ENCODE measurements at places on chromosomes 11 and 22.
A peak's percentile ranks its signal among the peaks of the same experiment; 100 is the strongest.

DNA sequence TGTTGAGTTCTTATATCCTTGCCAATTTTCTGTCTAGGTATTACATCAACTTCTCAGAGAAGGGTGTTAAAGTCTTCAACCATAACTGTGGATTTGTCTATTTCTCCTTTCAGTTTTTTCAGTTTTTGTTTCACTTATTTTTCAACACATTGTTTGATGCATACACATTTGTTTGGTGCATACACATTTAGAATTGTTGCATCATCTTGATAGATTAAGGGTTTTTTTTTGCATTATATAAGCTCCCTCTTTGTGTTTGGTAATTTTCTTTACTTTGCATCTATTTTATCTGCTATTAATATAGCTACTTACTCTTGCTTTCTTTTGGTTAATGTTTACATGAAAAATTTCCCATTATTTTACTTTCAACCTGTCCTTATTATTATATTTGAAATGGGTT, 20.8 kb upstream of the TRAF6 start:
- no peak for DNase-seq

DNA sequence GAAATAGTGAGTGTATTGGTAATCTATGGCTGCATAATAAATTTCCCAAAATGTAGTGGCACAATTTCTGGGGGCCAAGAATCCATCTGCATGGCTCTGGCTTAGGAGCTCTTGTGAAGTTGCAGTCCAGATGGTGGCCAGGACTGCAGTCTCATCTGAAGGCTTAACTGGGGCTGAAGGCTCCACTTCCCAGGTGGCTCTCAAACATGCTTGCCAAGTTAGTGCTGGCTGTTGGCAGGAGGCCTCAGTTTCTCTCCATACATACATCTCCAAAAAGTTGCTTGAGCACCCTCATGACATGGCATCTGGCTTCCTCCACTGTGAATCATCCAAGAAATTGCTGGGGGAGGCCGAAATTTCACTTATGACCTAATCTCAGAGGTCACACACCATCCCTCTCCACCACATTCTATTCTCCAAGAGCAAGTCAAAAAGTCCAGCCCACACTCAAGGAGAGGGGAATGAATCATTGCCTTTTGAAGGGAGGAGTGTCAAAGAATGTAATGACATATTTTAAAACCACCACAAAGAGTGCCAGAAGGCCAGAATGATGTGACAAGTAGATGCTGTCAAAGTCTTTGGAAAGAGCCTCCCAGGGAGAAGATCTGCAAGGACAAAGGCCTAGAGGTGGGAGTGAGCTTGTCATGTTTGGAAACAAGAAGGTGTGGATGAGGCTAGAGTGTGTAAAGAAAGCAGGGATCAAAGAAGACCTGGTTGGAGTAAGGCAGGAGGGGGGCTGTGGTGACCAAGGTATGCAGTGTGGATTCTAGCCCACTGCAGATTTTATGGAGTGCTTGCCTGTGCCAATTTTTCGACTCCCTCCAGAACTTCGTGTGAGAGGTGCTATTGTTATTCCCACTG, 566.2 kb downstream of the MIAT start:
- no peak for DNase-seq

DNA sequence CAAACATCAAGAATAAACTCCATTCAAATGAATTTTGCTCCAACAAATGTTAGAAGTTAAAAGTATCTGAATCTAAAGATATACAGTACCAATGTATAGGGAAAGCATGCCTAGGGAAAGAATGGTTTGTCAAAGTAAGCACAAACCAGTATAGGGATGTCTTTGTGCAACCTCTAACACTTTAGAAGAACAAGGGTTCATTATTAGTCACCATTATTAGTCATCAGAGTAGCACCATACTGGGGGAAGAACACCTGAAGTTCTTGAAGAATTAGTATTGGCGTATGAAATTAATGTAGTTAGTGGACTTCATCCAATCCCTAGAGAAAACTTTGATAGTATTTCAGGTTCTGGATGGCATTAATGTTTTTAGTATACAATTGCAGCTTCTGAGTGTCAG, 943.7 kb downstream of the METTL15 start:
- no peak for DNase-seq

GRCh38 chr11:57414612-57415212, 12.2 kb downstream of the SLC43A3 start:
- no peak for DNase-seq

- no peak for DNase-seq
Observed at GRCh38 chr11:30471244-30471643, 114.9 kb downstream of the MPPED2 start.

DNA sequence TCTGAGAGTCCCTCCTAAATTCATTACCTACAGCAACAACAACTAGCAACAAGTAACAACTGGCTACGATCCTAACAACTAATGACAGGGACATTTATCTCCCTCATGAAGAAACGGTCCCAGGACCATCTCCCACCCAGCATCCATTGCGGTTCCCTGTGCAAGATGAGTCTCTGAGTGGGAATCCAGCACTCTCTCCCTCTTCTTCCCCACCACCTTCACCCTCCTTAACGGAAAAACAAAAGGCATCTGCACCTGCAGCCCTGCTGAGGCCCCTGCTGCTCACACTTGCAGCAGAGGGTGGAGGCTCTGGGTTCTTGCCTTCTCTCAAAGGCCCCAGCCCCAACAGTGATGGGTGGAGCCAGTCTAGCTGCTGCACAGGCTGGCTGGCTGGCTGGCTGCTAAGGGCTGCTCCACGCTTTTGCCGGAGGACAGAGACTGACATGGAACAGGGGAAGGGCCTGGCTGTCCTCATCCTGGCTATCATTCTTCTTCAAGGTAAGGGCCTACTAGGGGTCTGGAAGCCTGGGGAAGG, at the start of gene CD3G:
CD3G (plus strand) TSS at position 364 of the 535 bp plus-strand sequence; CDS start at position 444, 80 bp downstream.
- no peak for DNase-seq

- DNase-seq, result peak; percentile 48
Observed at GRCh38 chr11:126416542-126417090, 61.1 kb downstream of the ST3GAL4 start.

GRCh38 chr11:33490842-33491370, 209.7 kb downstream of the C11orf91 start:
- DNase-seq, result no peak

DNA sequence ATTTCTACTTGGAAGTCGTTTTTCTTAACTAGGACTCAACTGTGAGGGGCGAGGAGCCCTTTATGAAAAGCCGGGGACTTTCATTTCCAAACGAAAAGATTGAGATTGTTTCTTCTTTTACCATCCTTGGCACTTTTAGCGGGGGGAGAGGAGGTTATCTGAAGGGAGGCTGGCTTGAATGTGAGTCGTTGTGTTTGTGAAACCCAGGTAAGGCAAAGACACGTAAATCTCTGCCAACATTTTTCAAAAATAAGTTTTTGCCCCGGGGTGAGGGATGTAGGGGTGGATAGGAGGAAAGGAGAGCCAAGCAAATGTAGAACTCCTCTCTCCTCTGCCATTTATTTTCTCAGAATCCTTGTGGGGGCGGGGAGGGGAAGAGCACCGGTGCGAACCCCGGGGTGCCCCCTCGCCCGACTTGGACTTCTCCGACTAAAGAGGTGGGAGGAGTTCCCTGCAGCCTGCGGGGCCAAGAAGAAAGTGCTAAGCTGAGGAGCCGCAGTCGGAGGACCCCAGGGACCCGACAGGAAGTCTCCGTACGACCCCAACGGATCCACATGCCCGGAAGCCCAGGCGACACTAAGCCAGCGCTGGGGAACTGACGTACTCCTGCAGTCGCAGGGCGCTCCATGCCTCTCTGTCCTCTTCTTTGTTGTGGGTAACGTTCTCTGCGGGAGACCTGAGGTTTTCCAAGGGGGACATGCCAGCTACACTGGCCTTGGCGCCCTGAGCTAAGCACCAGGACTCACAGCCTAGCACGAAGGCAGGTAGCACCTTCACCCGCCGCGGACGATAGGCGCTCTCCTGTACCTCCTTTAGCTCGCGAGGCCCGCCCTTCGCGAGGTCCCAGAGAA, 2.4 kb upstream of the WT1 start:
- no peak for DNase-seq

GRCh38 chr11:116885951-116886655, 48.7 kb upstream of the APOA1 start:
- no peak for DNase-seq

- no peak for DNase-seq
Observed at GRCh38 chr11:87304412-87304811, 266.7 kb downstream of the TMEM135 start.

DNA sequence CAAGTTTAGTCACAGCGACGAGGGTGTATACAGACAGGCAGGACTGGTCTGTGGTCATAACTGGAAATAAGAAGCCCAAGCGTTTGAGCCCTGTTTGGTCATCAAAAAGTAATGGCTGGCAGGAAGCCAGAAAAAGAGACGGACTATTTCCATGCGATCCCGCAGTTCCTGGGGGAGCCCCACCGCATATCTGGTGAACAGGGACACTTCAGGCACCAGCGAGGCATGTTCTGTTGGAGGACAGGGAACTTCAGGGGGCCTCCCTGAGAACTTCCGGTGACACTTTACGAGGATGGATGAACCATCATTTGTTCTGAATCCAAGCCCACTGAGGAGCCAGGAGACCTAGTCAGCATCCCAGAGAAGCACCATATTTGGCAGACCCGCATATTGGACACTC, 29.7 kb upstream of the TRIM29 start:
- no peak for DNase-seq

DNA sequence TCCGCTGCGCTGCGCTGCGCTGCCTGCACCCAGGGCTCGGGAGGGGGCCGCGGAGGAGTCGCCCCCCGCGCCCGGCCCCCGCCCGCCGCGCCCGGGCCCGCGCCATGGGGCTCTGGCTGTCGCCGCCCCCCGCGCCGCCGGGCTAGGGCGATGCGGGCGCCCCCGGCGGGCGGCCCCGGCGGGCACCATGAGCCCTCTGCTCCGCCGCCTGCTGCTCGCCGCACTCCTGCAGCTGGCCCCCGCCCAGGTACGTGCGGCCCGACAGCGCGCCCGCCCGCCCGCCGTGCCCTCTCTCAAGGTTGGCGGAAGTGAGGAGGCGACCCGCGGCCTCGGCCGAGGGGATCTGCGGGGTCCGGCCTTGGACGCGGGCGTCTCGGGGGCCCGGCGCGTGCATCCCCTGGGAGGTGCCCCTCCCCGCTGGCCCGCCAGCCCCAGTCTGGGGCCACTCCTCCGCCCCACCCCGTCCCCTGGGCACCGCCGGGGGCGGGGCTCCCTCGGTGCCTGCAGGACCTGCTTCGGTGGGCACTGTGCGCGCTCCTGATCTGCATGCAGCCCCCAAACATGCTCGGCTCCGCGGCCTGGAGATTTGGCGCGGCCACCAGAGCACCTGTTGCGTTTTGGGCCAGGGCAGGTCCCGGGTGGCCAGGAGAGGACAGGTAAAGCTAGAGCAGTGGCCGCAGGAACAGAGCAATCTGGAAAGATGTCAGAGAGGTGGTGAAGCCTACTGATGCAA, 429 bp downstream of the VEGFB start:
- DNase-seq, result no peak

GRCh38 chr11:127656116-127656836, 655.7 kb upstream of the KIRREL3 start:
- DNase-seq, result no peak

- no peak for DNase-seq
Observed at GRCh38 chr22:35777335-35777975, 59.8 kb downstream of the APOL5 start.

- no peak for DNase-seq
Observed at GRCh38 chr11:94793002-94793401, 24.8 kb downstream of the AMOTL1 start.

DNA sequence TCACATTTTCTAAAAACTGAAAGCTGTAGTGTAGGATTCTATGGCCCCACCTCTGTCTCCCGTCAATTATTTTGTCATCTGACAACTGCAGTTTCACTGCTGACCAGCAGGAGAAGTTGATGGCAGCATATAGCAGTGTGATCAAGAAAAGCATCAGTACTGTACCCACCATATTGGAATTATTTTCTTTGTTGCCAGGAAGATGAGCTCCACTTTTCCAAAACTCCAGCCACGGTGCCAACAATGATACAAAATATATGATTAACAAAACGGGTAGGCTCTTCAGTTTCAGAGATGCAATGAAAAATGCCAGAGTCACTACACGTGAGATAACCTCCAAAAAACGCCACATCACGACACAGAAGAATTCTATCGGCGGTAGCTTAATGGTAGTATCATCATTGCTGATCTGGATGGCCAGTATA, 41.3 kb downstream of the XKR3 start:
- no peak for DNase-seq

DNA sequence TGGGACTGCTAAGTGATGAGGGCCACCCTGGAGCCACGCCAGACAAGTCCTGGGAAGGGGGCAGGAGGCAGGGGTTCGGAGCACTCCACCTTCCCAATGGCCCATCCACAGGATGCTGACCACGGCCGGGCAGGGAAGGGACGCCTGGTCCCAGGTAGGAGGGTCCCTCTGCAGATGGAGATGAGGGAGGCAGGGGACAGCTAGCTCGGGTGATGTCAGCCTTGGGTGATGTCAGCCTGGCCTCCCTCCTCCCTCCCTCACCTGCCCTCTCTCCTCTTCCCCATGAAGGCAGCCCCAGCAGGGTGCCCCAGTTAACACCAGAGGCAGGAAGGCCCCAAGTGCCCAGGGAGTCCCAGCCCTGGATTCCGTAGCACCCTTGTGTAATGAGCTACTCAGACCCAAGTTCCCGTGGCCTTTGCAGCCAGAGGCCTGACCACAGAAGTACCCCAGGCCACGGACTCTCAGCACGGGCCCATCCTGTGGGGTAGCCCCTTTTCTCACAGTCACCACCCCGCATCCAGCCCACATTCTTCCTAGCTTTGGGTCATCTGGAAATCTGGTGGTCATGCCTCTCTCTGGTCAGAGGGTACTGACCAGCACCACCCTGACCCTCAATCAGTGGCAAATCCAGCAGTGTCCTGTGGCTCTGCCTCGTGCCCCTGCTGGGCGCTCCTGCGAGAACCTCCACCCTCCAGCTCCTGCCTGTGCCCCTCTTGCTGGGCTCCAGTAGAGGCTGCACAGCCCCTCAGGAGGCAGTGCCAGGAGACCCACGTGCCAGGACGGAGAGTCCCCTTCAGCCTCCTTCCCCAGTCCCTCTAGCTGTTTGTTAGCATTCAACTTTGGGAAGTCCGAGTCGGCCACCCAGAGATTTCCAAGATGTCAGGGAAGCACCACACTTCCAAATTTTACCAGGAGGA, 47.4 kb downstream of the SHANK2 start:
- DNase-seq, result no peak

DNA sequence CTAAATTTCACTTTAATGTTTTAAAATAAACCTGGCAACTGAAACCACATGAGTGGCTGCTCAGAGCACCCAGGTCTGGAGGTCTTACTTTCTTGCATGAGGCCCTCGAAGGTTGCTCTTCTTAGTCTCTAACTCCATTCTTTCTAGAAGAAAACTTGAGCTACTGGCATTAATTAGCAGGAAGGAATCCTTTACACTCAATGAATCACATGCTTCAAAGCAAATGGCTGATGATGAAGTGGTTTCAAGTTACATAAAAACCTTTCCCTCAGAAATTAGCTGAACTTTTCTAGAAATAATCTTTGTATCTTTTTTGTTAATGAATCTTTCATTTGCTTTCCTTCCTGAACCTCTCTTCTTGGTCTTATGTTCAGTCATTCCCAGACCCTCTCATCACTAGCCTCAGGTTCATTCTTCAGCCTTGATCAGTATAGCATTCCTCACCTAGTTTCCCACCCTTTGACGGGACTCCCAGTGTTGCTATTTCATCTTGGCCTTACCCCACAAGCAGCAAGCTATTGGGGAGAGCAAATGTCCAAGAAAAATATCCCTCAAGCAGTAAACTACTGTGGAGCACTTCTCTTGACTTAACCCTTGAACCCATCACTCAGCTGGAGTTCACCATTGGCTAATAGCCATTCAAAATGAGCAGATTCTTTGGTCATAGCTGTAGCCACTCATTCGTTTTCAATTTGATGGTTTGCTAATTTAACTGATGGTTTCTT, 75.1 kb downstream of the INSC start:
- DNase-seq, result no peak
